ENCODE measurements at places on chromosomes 7 and 10.

GRCh38 chr7:158547817-158548216 is 39.8 kb downstream of the PTPRN2 start:
- DNase-seq, result no peak

- DNase-seq, result no peak
These were observed 103.3 kb upstream of the PFKP start for GRCh38 chr10:2963889-2964631.

DNA sequence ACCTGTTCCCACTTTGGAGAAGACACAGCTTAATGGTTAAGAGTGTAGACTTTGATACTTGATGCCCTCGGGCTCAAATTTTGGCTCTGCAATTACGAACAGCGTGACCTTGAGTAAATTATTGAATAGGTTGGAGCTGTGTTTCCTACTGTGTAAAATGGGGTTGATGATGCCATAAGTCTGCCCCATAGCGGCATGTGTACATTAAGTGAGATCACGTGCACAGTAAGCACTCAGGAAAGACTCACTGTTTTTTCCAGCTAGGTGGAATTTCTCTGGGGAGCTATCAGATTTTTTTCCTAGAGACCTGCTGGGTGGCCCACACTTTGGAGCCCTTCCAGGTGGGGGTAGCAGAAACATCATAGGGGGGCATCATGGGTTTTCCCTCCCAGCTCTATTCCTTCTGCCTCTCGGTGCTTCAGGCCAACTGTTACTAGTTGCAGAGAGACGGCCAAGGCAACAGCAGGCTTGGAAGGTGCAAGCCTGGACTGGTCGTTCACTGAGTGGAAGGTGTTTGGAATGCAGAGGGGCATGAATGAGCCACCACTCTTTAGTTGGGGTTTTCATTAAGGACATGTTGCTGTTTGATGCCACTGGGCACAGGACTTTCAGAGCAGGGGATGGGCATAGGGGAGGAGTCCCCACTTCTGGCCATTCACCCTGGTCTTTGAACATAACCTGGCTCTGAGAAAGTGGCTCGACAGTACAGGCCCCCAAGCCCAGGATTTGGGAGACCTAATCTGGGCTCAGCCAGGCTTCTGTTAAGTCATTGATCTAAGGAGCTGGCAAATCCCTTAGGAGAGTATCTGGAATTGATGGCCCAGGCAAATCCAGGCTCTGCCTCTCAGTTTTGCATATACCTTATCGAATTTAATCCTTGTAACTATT is 64.0 kb downstream of the SYPL1 start:
- no peak for DNase-seq

GRCh38 chr10:121788115-121788514 is 139.7 kb downstream of the ATE1 start:
- DNase-seq, result no peak

- DNase-seq, result no peak
These were observed 149.4 kb downstream of the GRM3 start for GRCh38 chr7:86793136-86793535.

GRCh38 chr7:20862554-20862953 is 75.9 kb upstream of the SP8 start:
- DNase-seq, result no peak

DNA sequence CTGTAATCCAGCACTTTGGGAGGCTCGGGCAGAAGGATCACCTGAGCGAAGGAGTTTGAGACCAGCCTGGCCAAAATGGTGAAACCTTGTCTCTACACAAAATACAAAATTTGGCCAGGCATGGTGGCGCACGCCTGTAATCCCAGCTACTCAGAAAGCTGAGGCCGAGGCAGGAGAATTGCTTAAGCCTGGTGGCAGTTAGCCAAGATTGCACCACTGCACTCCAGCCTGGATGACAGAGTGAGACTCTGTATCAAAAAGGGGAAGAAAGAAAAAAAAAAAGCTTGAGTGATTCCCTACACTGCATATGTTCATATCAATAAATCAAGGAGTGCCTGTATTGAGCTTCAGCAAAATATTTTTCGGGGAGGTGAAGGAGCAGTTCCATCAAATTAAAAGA is 45.8 kb upstream of the SRRM3 start:
- no peak for DNase-seq

DNA sequence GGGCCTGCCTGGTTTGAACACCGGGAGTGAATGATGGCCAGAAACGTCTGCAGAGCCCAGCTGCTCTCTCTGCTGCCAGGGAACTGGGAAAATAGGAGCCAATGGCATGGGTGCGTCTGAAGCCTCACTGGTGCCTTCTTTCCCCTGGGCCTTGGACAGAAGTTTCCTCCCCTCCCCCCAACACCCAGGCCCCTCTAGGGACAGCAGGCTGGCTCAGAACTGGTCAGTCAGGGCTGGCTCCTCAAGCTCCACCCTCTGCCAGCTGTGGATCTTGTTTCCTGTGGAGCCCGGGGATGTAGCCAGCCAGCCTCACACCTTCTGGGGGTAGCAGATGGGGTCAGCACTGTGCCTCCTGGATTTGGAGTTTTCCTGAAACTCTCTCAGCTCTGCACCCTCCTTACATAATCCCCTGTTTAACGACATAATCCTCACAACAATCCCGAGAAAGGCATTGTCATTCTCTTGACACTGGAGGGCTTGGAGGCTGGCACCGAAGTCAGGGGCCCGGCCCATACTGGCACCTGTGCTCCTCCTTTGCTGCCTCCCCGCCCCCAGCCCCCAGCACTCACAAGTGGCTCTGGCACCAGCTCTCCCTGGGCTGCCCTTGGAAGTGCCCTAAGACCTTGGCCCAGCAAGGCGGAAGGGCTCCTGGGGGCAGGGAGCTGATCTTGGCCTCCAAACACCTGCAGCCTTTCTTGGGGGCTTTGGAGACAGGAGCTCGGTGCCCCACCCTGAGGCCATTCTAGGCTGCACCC is 5.7 kb downstream of the LDB3 start:
- DNase-seq, result no peak

DNA sequence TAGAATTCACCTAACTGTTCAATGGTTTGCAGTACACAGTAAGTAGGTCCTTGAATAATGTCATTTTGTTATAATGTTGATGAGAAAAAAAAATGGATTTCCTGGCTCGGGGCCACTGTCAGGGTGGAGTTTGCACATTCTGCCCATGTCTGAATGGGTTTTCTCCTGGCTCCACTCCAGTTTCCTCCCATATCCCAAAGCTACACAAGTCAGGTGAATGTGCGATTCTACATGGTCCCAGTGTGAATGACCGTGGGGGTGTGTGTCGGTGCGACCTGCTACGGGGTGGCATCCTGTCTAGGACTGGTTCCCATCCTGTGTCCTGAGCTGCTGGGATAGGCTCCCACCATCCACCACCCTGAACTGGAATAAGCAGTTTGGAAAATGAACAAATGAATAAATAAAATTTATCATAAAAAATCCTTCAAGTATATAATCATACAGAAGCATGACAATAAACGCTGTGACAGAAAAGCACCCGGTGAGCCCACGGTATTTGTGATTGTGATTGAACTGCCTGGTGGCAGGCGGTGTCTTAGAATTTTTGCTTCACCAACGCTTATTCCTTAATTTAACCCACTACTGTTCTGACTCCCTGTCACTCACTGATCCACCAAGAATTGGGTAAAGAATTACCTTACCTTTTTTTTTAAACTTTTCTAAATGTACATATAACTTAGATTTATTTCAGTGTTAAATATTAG is 114.1 kb downstream of the ICA1 start:
- DNase-seq, result no peak

- no peak for DNase-seq
These were observed 237.7 kb upstream of the MBL2 start for GRCh38 chr10:53009961-53010907.

- no peak for DNase-seq
These were observed 56.2 kb upstream of the IGFBP3 start for GRCh38 chr7:45977256-45977780.

GRCh38 chr10:113168584-113168983 is 218.5 kb downstream of the TCF7L2 start:
- no peak for DNase-seq
